ENCODE measurements at places on chromosomes 4 and X.
A peak's percentile ranks its signal among the peaks of the same experiment; 100 is the strongest.

DNA sequence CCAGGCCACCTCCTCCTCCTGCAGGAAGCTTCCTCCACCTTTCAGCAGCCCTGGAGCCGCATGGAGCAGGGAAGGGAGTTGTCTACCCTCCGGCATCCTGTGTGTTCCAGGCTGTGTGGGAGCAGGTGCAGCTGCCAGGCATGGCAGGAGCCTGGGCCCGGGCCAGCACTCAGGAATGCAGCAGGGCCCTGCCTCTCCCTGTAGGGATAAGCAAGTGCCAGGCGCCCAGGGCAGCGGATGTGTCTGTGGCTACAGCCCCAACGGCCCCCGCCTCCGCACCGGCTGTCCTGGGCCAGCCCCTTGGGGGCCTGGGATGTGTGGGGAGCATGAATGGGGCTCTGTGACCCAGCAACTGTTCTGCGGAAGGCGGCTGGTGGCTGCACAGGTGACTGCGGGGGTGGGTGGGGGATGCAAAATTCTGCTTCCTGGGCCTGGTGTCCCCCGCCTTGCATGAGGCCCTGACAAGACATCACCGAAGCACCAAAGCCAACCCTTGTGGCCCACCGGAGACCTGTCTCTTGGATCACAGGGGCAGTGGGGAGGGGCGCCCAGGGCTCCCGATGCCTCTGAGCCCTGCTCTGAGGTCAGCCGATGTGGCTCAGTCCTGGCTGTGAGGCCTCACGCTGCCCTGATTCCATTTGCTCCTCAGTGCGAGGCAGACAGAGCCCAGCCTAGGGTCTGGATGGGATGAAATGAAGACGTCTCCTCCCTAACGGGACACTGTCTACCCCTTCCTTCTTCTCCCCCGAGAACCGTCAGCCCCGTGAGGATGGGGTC is 1.4 kb upstream of the DOK7 start:
- DNase-seq, result no peak

DNA sequence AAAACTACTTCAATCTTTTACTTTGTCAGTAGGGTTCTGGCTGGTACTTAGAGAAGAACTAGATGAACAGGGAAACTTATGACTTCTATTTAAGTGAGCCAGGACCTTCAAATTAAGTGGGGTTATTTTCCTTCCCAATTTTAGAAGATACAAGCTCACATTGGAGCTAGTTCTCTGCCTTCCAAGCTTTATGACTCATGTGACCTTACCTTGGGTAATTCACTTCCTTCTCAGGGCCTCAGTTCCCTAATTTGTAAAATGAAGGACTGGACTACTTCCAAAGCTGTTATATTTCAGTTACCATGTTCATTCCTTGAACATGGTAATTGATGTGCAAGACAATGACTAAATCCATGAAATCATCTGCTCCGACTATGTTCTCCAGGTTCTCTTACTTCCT is 32.0 kb upstream of the DCX start:
- no peak for DNase-seq

DNA sequence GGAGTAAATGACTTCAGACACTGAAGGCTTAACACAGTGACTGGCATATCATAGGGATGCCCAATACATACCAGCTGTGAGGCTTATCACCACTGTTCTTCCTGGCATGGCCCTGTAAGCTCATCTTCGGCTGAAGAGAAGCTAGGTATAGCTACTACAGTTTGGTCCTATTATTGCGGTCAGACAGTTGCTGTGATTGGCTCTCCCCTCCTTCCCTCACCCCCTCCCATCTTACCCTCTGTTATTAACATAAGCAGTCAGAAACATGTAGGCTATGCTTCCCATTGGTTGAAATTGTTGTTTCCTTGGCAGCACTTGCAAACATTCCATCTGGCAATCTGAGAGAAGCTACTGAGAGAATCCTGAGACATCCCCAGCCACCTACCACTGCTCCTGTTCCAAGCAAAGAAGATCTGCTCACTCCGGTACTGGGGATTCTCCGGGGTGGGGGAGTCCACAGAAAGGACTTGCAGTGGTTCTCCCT is at the start of gene AKAP14:
TSS of gene AKAP14 (plus strand) at position 51 of the 484 bp plus-strand sequence. CDS start 7,331 bp downstream, outside the sequence.
- peak; percentile 24 for DNase-seq

- no peak for DNase-seq
Observed at GRCh38 chr4:175277816-175278215, 359.7 kb downstream of the ADAM29 start.

GRCh38 chrX:2187352-2188115 is 313.2 kb downstream of the DHRSX start:
- no peak for DNase-seq

DNA sequence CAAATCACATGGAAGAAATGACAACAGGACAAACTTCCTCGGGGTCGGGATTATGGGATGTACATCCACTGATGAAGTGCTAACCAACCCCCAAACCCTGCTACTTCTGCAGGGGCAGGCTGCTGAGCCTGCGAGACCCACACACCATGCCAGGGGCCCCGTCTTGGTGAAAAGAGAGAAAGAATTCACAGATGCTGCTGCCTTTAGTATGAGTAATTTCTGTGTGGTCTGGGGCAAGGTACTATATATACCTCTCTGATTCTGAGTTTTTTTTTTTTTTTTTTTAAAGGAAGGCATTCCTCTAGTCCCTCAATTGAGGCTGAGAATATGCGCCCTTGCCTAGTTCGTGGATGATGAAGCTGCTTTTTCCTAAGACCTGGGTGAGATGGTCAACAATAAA is 24.8 kb downstream of the PDHA1 start:
- no peak for DNase-seq

DNA sequence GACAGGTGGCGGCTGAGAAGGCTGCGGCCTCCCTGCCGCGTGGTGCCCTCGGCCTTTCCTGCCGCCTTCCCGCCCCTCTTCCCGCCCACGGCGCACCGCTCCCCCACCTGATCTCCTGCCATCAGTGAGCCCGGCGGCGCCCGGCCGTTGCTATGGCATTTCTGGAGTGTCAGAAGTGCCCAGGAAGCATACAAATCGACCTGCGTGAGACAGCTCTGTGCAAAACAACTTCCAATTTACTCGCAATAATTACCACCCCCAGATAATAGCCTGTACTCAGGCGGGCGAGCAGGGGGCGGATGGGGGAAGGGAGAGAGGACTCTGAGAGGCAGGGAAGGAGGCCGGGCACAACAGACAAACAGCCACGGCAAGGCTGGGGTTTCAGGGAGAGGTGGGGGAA is 16.6 kb upstream of the ERCC6L start:
- DNase-seq, result no peak

DNA sequence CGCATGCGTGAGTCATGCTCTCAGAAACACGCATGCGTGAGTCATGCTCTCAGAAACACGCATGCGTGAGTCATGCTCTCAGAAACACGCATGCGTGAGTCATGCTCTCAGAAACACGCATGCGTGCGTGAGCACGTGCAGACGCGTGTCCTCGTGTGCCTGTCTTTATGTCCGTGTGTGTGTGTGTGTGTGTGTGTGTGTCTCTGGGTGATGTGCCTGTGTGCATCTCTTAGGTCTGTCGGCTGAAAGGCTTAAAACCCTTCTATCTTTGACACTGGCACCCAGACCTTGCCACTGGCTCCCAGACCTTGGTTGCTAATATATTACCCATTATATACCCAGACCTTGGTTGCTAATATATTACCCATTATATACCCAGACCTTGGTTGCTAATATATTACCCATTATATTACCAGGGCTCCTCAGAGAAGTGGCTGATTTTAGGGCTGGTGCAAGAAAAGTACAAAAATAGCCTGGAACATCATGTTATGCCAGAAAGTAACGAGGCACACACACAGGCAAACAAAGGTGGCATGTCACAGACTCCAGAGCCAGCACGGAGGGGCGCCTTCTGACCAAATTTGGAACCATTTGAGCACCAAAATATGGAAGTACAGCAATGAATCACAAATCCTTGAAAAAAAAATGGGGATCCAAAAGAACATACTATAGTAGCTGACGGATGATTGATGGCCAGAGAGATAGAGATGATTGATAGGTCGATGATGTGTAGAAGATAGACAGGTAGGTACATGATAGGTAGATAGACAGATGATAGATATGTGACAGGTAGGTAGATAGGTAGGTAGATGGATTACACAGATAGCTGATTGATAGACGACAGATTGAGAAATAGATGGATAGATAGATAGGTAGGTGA is 19.2 kb upstream of the ADRA2C start:
- no peak for DNase-seq

GRCh38 chr4:105236202-105236915 is 89.7 kb downstream of the TET2 start:
- no peak for DNase-seq

- DNase-seq, result no peak
Observed at GRCh38 chr4:100849319-100849718, 331.5 kb upstream of the EMCN start.

- no peak for DNase-seq
Observed at GRCh38 chr4:7687796-7688195, 251.9 kb downstream of the AFAP1 start.

DNA sequence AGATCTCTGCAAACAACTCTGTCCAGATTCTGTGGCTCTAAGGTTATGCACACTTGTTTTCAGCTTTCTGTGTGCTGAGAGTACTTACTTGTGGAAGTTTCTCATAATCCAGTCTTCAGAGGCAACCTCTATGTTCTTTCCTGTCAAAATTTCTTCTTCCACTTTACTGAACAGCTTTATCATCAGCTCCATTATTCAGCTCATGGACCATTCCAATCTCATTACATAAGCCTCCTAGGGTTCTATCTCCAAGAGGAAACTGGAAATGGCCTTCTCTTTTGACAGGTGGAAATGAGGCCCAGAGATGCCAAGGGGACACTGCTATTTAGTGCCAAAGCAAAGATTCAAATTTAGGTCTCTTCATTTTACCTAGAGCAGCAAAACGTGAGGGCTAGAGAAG is 61.3 kb downstream of the CHRDL1 start:
- peak; percentile 18 for DNase-seq

DNA sequence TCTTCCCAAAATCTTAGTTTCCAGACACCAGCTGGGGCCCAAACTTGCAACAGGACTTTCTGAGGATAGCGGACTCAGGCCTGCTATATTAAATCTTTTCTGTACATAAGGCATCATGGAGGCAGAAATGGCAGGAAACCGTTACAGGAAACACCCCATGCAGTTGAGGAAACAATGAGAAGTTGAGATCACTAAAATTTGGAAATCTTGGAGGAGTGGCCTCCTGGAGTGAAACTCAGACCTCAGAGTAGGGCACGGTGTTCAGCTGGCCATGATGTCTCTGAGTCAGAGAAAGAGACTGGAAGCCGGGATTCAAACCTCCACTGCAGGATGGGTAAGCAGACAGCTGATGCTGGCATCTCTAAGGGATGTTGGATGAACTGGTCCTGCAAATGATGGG is 372.6 kb upstream of the CTSO start:
- DNase-seq, result no peak
